ENCODE measurements at places on chromosomes 12 and 14.

GRCh38 chr14:78075555-78076277, 94.5 kb upstream of the NRXN3 start:
- DNase-seq = no peak

- DNase-seq = no peak
Observed at GRCh38 chr12:29053567-29053966, 95.5 kb upstream of the FAR2 start.

GRCh38 chr12:111170543-111170942, 198.4 kb downstream of the PHETA1 start:
- DNase-seq = no peak

- no peak for DNase-seq
Observed at GRCh38 chr14:63205044-63205575, 867 bp downstream of the RHOJ start.

DNA sequence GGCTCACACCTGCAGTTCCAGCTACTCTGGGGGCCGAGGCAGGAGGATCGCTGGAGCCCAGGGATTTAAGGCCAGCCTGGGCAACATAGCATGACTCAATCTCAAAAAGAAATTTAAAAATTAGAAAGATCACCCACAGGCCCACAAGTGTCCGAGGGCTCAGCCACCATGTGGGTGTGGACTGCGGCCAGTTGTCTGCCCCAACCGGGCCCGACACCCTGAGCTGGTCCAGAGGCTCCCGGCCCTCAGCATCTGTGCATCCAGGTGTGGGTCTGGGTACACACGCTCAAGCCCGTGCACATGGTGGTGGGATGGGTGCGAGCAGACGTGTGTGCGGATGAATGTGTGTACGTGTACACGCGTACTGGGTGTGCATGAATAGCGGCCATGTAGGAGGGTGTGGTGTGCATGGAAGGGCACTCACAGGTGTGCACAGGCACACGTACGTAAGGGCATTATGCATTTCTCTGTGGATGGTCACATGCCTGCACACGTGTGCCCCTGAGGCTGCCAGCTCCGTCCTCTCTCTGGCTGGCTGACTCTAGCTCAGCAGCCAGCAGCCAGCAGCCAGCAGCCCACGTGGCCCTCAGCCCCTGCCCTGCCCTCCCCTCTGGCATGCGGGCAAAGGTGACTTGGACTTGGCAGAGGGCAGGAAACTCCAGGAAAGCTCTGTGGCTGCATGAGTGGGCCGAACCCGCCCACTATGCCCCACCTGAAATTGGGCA, 23.3 kb upstream of the NUDT14 start:
- DNase-seq = peak; percentile 41

- DNase-seq = no peak
Observed at GRCh38 chr14:68873376-68873775, 80.5 kb upstream of the ZFP36L1 start.

DNA sequence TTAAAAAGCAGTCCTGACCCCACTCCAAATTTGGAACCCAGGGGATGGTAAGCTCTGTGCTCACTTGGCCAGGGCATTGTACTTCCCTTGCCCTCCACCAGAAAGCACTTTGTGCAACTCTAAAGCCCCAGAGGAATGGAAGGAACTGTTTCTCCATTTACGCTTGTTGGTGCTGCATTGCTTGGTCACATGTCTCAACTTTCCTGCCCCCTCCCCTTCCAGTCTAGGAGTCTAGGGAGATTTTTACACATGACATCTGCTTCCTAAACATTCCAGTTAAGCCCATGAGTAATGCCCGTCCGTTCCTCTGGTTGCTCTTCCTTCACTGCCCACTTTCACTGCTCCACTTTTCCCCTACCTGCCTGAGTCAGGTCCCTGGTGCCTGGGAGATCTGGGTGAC, 92.6 kb upstream of the MAP1LC3B2 start:
- no peak for DNase-seq

GRCh38 chr12:132617822-132618682, 524 bp upstream of the P2RX2 start:
- DNase-seq = no peak

GRCh38 chr12:19779395-19780056, 340.2 kb downstream of the AEBP2 start:
- no peak for DNase-seq

DNA sequence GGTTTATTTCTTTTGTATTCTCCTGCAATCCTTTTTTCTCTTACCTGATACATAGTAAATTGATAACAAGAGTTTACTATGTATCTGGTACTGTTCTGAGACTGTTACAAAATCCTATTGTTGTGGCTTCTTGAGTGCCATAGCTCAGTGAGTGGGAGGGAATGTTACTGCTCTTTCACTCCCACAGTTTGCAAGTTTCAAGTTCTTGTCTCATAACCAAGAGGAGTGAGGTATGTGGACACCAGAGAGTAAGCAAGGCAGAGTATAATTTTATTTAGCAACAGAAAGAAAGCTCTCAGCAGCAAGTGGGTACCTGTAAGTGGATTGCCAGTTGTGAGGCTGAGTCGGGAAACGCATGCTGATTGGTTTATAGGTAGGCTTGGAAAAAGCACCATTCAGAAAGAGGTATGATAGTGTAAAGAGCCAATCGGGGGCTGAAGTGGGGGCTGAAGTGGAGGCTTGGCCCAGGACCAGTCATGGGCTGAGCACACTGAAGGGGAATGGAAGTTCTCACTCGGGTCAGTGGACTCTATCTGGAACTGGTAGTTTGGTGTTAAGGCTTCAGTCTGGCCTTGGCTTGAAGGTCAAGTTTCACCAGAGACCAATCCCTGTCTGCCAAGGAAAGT, 850.8 kb downstream of the TMTC2 start:
- DNase-seq = no peak

DNA sequence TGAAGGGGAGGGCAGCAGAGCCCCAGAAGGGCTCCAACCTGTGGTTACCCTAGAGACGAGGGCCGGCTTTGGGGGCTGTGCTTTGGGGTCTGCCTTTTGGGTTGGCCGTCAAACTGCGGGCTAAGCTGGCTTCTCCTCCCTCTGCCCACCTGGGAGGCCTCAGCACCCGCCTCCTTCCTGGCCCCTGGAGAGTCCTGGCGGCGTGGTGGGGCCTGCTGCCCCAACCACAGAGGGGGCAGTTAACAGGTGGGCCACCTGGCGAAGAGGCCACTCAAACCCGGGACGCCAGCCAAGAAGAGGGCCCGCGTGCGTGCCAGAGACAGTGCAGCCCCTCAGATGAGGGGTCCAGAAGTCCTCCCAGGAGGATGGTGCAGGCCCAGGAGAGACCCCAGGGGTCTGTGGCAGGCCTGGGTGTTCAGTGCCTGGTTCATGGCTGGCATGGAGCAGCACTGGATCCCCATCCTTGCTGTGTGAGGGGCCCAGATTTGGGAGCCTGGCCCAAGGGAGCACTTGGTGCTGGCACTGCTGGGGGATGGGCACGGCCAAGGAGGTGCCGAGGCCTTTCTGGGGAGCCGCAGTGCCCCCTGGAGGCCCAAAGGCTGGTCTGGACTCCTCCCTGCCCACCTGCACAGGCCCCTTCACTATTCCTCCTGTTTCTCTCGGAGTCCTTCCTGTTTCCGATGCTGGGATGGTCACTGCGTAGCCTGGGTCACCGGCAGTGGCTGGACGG, 48.8 kb downstream of the LRCOL1 start:
- peak; percentile 43 for DNase-seq

- no peak for DNase-seq
Observed at GRCh38 chr14:104462651-104463630, 116.6 kb upstream of the C14orf180 start.

- DNase-seq = peak; percentile 85
Observed at GRCh38 chr12:88580051-88580871, at the start of gene KITLG. Gene KITLG, minus strand, starts transcription at chr12:88580471. Its CDS starts 193 bp downstream, at chr12:88580278.

- DNase-seq = no peak
Observed at GRCh38 chr12:106274575-106275121, 26.8 kb upstream of the CKAP4 start.

GRCh38 chr12:93727911-93728310, 50.7 kb downstream of the CRADD start:
- no peak for DNase-seq

DNA sequence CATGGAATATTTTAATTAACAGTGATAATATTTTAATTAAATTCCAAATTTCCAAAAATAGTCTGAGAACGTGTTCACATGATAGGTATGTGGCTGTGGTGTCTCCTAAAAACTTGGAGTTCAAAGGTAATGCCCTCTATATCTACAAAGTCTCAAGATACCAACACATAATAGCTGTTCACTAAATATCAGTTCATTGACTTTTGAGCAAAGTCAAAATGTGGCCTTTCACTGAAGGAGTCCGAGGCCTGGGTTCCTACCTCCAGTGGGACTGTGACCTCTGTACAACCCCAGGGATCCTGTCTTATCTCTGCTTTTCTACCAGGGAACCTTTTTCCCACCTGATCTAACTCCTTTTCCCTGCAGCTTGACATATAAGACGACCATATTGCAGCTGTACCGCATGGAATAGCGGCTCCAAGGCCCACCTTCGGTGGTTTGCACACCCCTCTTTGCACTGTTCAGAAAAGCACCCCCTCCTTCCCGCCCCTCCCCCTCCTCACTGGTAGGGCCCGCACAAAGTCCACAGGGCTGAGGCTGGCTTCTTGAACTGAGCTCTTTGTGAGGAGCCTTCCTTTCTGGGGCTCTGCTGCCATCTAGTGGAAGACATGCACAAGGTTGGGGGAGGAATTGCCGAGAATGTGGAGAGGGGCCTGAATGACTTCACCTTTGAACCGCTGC, 3.1 kb downstream of the CCND2 start:
- DNase-seq = peak; percentile 73

- DNase-seq = no peak
Observed at GRCh38 chr14:95025941-95026340, 131.4 kb downstream of the DICER1 start.

DNA sequence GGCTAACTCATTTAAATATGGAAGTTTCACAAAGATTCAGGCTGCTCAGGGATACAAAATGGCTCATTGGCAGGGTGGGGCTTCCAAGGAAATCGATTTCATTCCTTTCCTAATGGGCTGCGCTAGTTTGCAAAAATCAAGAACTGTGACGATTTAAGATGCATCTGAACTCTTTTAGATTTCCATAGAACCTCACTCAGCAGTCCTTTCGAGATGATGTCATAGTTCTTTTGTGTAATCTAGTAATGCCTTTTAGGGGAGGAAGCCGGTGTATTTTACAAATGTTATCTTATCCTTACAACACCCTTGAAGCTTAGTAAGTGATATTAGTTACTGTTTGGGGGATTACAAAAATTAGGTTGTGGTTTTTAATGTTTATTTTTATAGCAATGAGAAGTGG, 239.8 kb downstream of the RGS6 start:
- DNase-seq = no peak

DNA sequence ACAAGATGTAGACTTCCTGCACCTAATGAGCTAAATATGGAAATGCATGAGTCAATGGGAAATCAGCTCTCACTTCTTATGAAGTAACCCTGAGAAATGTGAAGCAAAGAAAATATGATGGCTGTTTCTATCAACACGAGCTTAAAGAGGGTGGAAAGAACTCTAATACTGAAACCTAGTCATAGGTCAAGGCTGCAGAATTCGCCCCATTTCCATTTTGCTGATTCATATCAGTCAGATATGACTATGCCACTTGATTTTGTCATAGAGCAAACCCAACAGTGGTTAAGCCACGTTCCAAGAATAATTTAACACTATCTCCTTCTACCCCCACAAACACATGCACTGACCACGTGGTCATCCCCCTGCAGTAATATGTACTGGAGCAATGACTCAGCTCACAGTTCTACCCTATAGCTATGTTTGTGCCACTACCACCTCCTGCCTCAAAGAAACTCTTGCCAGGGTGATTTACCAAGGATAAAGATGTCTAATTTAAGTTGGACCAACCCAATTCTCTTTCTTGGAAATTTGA, 157.5 kb downstream of the TMTC3 start:
- DNase-seq = peak; percentile 82

DNA sequence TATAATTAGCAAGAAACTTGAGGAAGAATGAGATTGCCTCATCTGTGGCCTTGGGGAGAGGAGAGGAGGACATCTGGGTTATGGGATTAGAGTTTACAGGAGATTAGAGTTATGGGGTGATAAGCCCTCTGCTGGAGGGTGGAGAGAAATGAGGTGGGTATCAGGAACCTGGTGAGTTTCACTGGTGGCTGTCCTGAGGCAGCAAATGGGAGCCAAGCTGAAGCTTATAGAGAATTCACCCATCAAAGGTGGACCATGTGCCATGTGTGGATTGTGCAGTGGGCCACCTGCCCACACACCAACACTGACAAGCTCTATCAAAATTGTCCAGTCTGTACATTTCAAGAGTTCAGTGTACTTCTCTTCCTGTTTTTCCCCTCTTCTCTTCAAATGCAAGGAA, 135.3 kb downstream of the AEBP2 start:
- no peak for DNase-seq

Measured in MG63 (cell line).